NCI-H2227 treated with DMSO at 0.1 percent for 48 hours (cell line): ENCODE measurements at places on chromosomes 7 and 10.

- no peak for DNase-seq
Measured at GRCh38 chr7:2978408-2978807, 65.3 kb downstream of the CARD11 start.

GRCh38 chr10:33553748-33554571 lies 219.5 kb upstream of the NRP1 start:
- no peak for DNase-seq

DNA sequence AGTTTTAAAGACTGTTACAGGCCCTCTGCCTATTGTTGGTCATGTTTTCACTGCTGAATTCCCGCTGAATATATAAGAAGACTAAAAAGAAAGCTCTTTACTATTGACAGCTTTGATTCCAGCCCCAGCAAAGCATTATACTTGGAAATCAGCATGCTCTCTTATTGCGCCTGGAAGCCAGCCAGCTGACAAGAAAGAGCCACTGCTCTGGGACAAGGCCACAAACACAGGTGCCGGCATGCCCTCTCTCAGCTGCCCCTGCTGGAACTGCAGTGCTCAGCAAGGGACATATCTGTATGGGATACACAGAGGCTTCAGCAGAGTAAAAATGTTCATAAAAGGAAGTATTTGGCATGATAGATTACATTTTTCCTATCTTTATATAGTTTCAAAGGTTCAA lies 523.9 kb downstream of the ADRA2A start:
- DNase-seq = no peak

GRCh38 chr10:110216942-110217661 lies 9.7 kb downstream of the MXI1 start:
- DNase-seq = no peak

DNA sequence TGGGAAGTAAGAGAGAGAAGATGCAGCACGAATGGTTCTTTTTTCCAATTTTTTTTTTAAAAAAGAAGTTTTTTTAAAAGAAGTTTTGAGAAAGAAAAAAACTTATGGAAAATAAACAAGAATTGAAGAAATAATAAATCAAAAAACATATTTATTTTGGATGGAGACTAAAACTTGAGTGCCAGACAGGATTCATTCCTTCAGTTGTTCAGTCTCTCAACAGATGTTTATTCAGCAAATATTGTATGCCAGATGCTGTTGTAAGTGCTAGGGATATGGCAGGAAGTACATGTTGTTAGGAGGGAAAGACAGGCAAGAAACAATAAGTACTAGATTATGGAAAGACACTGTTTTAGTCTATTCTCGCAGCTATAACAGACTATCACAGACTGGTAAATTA lies 750.7 kb upstream of the PHF14 start:
- no peak for DNase-seq
